ENCODE measurements at places on chromosomes 16 and 17.
A peak's percentile ranks its signal among the peaks of the same experiment; 100 is the strongest.

- DNase-seq: no peak
These were observed 12.7 kb downstream of the COG1 start for GRCh38 chr17:73205459-73205961.

DNA sequence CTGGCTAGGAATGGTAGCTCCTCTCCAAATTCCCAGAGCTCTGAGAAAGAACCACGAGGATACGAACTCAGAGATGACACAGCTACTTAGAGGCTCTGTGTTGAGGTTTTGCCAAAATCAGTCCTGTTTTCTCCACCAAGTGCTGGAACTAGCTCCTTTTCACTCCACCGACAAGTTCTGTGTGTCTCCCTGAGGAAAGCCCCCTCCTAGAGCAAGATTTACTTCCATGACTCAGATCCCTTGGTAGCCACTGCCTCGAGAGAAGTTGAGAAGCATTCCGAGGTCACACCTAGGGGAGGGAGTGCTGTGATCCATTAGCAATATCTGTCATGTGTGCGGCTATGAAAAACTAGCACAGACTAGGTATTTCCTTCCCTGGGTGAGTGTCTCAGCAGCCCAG is 30.6 kb downstream of the IL21R start:
- no peak for DNase-seq

- no peak for DNase-seq
These were observed 237.6 kb upstream of the FOXF1 start for GRCh38 chr16:86272744-86273143.

DNA sequence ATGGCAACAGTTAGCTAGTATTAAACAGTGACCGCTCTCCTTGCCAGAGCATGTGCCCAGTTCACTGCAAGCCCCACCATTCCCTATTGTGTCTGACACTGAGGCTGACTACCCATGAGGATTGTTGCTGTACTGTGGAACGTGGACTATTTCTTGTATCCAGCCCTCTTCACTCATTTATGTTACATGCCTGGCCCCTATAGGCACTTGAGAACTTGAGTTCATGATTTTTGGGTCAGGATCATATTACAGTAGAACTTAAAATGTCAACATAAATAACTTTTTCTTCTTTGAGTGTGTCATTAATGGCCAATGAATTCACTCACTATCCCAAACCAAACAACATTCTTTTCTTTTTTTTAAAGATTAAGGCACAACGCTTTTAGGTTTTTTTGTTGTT is 55.7 kb downstream of the LYRM1 start:
- no peak for DNase-seq

GRCh38 chr17:45936610-45937009 is 42.3 kb downstream of the MAPT start:
- DNase-seq: no peak

DNA sequence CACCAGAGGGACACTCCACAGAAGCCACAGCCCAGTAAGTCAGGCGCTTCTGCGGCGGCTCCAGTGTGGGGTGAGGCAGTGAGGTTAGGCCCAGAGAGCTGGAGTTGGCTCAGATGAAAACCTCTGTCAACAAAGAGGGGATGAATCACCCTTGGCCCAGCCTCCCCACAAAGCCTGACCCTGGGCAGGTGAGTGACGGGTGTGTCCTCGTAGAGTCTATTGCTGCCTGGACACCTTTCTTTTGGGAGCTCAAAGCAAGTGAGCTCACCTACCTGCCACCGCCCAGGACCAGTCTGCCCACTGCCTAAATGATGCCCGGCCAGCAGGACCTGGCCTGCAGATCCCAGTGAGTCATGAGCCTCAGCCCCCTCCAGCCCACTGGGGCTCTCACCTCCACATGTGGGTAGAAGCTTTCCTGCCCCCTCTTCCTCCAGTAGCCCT is 24.9 kb upstream of the DBNDD1 start:
- DNase-seq: no peak

DNA sequence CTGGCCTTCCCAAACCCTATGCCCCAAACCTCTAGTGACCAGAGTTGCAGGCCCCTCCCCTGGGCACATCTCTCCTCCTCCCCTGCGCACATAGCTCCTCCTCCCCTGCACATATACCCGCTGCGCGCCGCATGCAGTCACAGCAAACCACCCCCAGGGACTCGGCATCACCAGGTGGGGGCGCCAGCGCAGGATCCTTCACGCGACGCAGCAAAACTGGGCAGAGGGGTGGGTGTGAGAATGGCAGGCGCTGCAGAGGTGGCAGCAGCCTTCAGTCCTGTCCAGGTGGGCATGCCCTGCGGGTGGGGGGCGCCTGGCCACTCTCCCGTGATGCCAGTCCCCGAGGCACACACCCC is 5.6 kb downstream of the CORO6 start:
- peak; percentile 94 for DNase-seq

- DNase-seq: no peak
These were observed 15.0 kb downstream of the GINS2 start for GRCh38 chr16:85673529-85674417.

DNA sequence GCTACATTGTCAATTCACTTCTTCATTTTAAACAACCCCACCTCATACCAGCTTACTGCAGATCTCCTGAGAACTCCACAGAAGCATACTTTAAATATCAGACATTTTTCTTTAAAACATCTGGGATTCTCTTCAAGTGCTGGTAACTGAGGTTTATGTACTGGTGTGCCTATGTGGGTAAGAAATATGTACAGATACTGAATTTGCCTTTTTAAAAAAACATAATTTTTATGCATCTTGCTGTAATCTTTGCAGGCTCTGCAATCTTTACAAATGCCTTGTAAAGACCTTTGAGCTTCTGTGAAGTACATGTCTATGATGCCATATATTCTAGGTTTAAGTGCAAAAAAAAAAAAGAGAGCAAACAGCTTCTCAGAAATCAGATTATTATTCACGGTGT is 127.6 kb upstream of the NOG start:
- DNase-seq: no peak

Data from MM.1S (cell line).